Central memory CD8-positive, alpha-beta T cell (primary cell): ENCODE measurements at places on chromosomes 12 and 14.

- DNase-seq = no peak
These were observed 96.6 kb downstream of the CDK17 start for GRCh38 chr12:96303653-96304052.

GRCh38 chr14:49621114-49621881, 699 bp downstream of the MGAT2 start:
- DNase-seq = no peak

DNA sequence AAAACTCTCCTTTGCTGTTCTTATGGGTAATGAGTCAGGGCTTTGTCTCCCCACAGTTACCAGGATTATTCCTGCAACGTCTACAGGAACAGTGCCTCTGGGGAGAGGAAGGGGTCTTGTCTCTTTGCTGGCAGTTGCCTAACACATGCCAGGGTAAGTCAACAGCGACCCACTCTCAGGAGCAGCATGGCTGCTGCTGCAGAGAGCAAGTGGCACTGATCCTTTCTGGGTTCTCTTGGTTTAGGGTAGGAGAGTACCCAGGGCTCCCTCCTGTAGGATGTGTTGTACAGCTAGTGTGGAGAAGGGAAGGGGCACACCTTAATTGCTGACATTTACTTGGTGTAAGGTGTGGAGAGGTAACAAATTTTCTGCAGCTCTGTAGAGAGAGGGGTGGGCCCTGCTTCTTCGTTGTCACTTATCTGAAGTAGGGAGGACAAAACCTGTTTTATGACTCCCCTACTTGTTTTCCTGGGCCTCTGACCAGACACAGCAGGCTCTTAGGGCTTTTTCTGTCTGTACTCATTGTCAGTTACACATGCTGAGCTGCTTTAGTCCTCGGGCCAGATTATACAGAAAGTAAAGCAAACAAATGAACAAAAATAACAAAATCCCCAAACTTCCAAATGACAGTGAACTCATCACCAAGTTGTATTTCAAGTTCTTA, 168.2 kb downstream of the ACSS3 start:
- DNase-seq = no peak

DNA sequence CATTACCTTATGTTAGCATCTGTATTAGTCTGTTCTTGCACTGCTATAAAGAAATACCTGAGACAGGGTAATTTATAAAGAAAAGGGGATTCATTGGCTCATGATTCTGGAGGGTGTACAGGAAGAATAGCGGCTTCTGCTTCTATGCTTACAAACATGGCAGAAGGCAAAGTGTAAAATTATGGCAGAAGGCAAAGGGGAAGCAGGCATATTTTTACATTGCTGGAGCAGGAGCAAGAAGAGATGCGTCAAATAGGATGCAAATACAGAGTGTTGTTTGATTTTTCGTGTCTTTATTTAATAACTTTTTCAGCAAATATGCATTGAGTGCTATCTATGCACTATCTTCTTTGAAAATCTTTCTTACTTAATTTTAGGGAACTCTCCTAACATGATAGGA, 210.7 kb upstream of the SSTR1 start:
- DNase-seq = no peak

GRCh38 chr12:15649347-15649746, 139.8 kb downstream of the EPS8 start:
- DNase-seq = no peak

- DNase-seq = no peak
These were observed 17.2 kb upstream of the MARK3 start for GRCh38 chr14:103367995-103368394.

DNA sequence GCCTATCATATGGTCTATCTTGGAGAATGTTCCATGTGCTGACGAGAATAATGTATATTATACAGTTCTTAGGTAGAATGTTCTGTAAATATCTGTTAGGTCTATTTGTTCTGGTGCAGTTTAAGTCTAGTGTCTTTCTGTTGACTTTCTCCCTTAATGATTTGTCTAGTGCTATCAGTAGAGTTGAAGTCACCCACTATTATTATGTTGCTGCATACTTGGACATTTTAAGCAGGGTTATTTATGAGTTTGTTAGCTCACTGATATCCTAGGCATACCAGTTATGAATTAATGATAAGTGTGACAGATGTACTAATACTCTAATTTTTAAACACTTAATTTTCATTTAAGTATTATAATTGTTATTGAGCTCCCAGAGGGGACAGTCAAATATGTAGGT, 292.5 kb downstream of the AKAP6 start:
- no peak for DNase-seq

DNA sequence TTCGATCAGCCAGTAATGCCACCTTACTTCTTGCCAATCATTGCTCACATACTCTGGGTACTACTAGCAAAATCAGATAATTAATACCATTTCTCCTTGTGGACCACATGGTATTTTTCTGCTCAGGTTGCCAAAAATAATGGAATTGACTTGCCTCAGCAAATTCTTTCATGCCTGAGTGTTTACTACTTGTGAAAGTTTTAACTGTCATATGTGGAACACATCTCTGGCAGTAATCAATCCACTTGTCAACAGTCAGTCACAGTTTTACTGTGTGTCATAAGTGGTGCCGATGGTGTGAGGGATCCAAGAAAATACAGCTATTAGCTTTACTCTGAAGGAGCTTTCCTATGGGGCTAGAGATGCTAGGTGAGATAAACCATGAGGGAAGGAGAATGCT, 55.3 kb upstream of the ATF1 start:
- no peak for DNase-seq

GRCh38 chr12:40768125-40768864, 76.1 kb downstream of the CNTN1 start:
- DNase-seq = no peak

- no peak for DNase-seq
These were observed 20.1 kb upstream of the PSEN1 start for GRCh38 chr14:73116079-73116665.

DNA sequence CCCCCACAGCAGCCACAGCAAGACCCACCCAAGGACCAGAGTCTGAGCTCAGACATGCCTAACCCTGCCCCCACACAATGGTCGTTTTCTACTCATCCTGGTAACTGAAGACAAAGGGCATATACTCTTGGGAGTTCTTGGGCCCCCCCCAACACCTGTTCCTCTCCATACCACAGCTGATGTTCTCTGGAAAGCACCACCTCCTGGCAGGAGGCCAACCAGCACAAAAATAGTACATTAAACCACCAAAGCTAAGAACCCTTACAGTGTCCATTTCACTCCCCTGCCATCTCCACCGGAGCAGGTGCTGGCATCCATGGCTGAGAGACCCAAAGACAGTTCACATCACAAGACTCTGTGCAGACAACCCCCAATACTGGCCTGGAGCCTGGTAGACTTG, 80.6 kb upstream of the DAAM1 start:
- no peak for DNase-seq

GRCh38 chr14:55417955-55418354, 6.3 kb upstream of the ATG14 start:
- no peak for DNase-seq

- DNase-seq = no peak
These were observed 70.2 kb downstream of the STXBP6 start for GRCh38 chr14:24979725-24980239.

DNA sequence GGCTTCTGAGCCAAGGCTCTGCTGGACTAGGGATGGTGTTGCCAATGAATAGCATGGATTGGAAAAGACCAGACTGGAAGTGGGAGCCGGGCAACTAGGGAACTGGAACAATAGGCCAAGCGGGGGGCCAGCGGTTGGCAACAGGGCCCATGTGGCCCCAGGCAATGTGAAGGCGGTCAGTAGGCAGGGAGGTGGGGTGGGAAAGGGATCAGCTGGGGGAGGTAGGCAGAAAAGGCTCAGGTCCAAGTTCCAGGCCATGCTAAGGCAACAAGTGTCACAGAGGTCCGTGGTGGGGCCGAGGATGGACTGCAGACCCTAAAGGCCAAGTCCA, 14.9 kb upstream of the MLXIP start:
- no peak for DNase-seq

- DNase-seq = no peak
These were observed 279.7 kb upstream of the TMTC1 start for GRCh38 chr12:30063435-30063945.

GRCh38 chr14:97581016-97581415, 783.8 kb downstream of the VRK1 start:
- no peak for DNase-seq

DNA sequence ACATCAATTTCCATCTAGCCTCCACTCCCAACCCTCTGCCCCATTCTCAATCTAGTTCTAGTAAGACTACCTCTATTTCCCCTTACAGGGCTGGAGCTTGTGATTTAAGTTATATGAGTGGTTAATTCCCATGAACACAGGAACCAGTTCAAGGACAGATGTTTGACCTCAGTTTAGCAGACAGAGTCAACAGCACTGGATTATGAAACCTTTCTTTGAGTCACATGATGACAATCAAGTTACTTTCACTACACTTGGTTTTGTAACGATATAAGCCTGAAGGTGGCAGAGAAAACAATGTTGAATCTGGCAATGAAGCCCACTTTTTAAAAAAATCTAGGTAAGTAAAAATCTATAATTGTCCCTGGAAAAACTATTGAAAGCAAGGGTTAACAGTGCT, 1646.2 kb upstream of the FLRT2 start:
- DNase-seq = no peak

GRCh38 chr12:32032205-32032810, 73.1 kb downstream of the RESF1 start:
- no peak for DNase-seq

DNA sequence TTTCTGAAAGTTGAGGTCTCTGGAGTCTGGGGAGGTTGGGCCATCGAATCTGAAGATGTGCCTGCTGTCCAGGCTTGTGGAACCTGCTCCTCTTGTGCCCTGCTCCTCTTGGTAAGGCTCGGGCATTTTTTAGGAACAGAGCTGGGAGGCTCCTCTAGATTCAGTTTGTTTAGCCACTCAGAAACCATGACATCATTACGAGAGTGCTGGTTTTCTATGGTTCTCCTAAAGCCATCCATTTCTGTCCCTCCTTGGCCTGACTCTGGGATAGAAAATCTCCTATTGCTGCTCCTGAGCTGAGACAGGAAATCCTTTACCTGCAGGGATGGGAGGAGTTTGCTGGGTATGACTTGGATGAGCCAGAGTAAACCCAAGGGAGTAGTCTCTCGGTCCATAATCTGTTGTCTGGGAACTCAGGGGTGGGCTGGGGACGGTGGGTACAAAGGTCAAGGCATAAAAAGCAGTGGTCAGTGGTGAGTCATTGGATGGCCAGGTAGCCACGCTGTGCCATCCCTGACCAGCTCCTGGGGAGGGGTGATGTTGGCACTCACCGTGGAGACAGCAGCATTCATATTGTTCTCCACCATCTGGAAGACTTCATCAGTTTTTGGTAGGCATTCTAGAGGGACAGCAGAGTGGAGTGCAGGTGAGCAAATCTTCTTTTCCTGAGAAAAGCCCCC, 2.4 kb upstream of the ADCY4 start:
- no peak for DNase-seq

DNA sequence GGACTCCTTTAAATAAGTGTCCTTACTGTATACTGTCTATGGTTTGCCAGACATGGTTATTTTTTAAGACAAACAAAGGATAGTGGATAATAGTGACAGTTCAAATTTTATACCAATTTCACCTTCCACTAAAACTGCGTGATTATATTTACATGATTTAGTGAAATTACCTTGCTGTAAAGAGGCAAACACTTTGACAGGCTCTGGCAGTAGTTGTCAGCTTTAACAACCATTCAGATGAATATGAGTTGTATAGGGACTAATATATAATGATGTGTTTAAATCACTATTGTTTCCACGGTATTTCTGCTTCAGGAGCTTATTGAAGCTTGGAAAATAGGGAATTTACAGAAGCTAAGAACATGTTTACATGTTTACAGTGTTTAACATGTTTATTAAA, 1364.0 kb downstream of the FSCB start:
- no peak for DNase-seq

DNA sequence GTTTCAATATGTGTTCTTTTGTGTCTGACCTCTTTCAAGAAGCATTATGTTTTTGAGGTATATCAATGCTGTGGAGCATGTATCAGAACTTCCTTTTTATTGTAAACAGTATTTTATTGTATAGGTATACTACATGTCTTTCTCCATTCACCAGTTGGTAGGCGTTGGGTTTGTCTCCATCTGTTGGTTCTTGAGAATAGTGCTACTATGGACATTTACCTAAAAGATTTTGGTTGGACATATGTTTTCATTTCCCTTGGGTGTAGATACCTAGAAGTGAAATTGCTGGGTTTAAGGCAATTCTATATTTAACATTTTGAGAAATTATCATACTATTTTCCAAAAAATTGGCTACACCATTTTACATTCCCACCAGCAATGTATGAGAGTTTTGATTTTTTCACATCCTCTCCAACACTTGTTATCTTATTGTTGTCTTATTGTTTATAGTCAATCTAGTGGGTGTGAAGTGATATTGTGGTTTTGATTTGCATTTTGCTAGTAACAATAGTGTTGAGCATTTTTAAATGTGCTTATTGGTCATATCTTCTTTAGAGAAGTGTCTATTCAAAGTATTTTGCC, 409.2 kb downstream of the IPO8 start:
- no peak for DNase-seq

DNA sequence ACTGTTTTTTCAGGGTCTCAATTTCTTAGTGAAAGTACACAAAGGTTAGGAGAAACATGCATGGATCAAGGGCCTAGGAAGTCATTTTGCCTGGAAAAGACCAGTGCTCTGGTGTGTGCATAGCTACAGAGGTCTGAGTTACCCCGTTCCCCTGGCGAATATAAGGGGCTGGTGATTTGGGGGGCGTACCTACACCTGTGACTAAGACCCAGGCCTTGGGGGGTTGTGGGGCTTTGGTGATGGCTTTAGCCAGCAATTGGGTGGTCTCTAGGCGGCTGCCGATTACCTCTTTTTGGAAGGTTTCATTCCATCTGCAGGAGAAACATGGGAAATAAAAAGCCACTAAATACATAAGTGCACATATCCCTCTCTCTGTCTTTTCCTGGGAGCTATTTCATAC, 1.1 kb downstream of the SDR39U1 start:
- no peak for DNase-seq

GRCh38 chr12:96368233-96368632, 32.0 kb downstream of the CDK17 start:
- DNase-seq = no peak

DNA sequence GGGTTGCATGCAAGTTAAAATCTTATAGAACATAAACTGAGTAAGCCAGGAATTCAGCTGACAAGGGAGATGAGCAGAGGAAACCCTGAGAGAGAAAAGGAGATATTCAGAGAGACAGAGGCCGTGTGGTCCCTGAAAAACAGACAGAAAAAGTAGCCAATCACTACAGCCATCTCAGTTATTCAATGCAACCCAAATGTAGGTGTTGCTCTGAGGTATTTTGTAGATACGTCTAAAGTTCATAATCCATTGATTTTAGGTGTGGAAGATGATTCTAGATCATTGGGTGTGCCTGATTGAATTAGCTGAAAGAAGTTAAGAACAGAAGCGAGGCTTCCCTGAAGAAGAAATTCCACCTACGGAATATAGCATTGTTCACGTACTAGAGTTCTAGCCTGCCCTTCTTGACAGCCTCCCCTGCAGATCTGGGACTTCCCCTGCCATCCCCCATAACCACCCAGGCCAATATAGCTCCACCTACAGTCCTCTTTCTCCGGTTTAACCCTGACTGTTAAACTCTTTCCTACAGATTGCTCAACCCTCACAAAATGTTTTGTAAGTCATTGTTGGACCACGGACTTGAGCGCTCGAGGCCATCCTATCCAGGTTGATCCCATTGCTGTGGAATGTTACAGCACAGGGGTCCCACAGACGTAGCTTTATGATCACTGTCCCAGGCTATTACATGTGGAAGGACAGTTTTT, 21.7 kb downstream of the AICDA start:
- DNase-seq = no peak
